ENCODE measurements at places on chromosomes 1 and 21. TPM values are rescaled to one million over a fixed set of nuclear protein-coding genes. Genes with fewer than 3 reads are reported as not detected.

GRCh38 chr1:148317288-148317985 is 165.4 kb upstream of the NBPF11 start:
- no peak overlapping the region for H3K27ac ChIP-seq
- H3K4me3 ChIP-seq = no peak overlapping the region
- no peaks in the 10 kb centered on the region for H3K27me3 ChIP-seq
- DNase-seq = no peak

- no peak for DNase-seq
- no peaks in the 10 kb centered on the region for H3K27me3 ChIP-seq
- no peaks in the 10 kb centered on the region for H3K36me3 ChIP-seq
- no peak overlapping the region for H3K4me3 ChIP-seq
Measured at GRCh38 chr1:166905136-166905535, 29.1 kb upstream of the TADA1 start.

DNA sequence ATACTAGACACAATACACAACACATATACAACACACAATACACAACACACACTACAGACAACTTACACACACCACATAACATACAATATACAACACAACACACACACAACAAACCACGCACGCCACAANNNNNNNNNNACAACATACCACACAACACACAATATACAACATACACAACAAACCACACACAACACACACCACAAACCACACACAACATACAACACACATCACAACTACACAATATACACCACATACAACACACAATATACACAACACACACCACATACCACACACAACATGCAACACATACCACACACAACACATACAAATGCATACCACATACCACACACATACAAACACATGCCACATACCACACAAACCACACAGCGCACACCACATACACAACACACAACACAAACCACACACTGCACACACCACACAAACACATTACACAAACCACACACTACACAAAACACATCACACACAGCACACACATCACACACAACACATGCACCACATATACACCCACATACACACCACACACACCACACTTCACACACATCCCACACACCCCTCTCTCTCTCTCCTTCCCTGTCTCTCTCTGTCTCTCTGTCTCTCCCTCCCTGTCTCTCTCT is 108.3 kb downstream of the ETS2 start:
- DNase-seq = no peak
- H3K4me3 ChIP-seq = no peak overlapping the region
- no peaks in the 10 kb centered on the region for H3K36me3 ChIP-seq
- H3K4me1 ChIP-seq = peaks cover 31% of the 10 kb centered on the region

DNA sequence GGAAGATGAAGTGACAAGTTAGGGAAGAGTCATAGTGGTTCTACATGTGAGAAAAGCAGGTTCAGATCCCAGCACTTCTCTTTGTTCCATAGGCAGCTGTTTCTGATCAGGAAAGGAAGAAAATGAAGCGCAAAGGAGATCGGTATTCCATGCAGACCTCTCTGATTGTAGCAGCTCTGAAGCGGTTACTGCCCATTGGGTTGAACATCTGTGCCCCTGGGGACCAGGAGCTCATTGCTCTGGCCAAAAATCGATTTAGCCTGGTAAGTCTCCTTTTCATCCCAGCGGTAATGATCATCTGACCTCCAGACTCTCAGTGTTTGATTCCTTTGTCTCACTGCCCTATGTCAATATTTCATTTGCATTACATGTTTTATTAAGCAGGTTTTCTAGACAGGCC is 173.6 kb downstream of the ZP4 start:
- no peaks in the 10 kb centered on the region for H3K36me3 ChIP-seq
- H3K27me3 ChIP-seq = no peaks in the 10 kb centered on the region
- no peak for DNase-seq
- H3K4me3 ChIP-seq = no peak overlapping the region
- H3K4me1 ChIP-seq = no peaks in the 10 kb centered on the region
- H3K27ac ChIP-seq = no peak overlapping the region

GRCh38 chr1:102970496-102971078 is 137.7 kb downstream of the COL11A1 start:
- no peaks in the 10 kb centered on the region for H3K4me1 ChIP-seq
- peak; percentile 85 for DNase-seq

DNA sequence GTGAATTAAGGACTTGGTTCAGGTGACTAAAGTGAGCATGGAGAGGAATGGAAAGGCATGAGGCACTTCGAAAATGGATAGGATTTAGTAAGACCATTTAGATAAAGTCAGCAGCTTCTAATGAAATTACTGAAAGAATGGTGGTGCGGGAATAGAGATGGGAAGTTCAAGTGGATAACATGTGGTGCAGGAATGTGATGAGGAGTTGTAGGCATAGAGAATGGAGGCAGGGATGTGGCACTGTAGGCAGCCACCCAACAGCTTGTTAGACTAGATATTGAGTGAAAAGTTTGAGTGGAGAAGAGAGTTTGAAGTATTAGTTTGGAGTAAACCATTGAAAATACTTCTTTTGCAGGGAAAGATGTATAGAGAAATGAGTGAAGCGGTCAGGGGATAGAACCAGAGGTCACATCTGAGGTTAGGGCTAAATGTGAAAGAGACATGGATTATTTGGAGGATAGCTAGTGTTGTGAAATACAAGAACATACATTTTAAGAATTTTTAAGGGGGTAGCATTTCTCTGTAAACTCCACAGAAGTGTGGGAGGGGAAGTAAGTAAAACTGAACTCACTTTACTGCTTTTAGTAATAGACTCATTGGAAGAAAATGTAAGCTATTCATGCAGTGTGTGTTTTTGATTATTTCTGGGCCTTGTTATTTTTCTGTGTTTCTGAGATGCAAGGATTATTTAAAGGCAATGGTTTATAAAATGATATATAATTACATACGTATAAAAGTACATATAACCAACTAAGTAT is 46.2 kb downstream of the DYRK1A start:
- H3K4me3 ChIP-seq = peak overlapping the region; percentile 5
- H3K27ac ChIP-seq = peak overlapping the region; percentile 62
- H3K36me3 ChIP-seq = peaks cover 4% of the 10 kb centered on the region
- H3K27me3 ChIP-seq = no peaks in the 10 kb centered on the region
- H3K4me1 ChIP-seq = peaks cover 79% of the 10 kb centered on the region

- peaks cover 10% of the 10 kb centered on the region for H3K4me1 ChIP-seq
- H3K36me3 ChIP-seq = no peaks in the 10 kb centered on the region
- DNase-seq = no peak
- no peak overlapping the region for H3K4me3 ChIP-seq
- H3K27me3 ChIP-seq = no peaks in the 10 kb centered on the region
Measured at GRCh38 chr1:223216074-223216473, 73.0 kb upstream of the TLR5 start.

GRCh38 chr1:226953175-226953800 is 13.2 kb downstream of the COQ8A start:
- no peaks in the 10 kb centered on the region for H3K27me3 ChIP-seq
- no peak for DNase-seq
- no peak overlapping the region for H3K27ac ChIP-seq
- no peaks in the 10 kb centered on the region for H3K4me1 ChIP-seq

DNA sequence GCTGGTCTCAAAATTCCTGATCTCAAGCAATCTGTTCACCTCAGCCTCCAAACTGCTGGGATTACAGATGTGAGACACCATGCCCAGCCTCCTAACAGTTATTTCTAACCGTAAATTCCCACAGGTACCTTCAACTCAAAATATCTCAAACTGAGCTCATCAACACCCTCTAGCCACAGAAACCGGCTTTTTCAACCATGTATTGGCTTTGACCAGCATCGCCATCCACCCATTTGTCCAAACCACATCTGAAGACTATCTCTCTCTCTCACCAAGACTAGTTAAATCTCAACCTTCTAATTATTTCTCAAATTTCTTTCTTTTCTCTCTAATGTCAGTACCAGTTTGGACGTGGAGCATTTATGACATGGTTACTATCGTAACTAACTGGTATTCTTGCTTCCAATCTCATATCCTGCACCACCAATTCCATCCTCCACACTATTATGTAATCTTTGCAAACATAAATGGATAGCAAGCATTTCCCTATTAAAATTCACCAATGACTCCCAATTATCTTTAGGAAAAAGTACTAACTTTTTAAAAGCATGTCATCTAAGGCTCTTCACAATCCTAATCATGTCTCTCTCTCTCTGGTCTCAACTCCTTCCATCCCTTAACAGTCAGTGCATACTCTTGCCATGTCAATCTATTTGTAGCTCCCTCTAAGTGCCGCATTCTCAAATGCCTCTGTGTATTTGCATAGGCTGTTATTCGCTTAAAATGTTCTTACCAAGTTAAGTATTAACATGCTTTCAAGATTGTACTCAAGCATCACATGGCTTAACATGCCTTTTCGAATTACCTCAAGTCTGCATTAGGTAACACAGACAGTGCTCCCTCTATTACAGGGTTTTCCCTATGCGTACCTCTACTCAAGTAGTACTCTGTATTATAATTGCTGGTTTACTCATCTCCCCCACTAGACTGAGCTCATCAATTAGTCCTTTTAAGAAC is 18.1 kb downstream of the RSBN1 start:
- DNase-seq = peak; percentile 44
- H3K4me1 ChIP-seq = peaks cover 30% of the 10 kb centered on the region
- no peaks in the 10 kb centered on the region for H3K27me3 ChIP-seq
- H3K4me3 ChIP-seq = no peak overlapping the region
- peaks cover 19% of the 10 kb centered on the region for H3K36me3 ChIP-seq

DNA sequence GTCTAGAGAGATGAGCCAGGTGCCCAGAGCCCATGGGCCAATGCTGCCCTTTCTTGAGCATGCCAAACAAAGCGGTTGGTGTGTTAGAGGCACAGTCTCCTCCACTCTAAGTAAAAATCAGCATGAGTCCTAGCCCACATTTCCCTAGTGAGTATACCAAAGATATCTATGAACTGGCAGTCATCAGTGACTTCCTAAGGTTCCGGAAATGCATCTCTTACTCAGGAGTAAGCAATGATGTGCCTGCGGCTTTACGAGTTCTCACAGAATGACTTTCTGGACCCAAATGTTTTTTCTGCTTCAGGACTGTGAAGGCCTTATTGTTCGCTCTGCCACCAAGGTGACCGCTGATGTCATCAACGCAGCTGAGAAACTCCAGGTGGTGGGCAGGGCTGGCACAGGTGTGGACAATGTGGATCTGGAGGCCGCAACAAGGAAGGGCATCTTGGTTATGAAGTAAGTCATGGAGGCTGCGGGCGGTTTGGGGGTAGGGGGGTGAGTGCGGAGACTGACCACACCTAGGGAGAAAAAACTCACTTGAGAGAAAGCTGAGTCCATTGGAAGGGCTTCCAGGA is 9.2 kb downstream of the PHGDH start:
- no peak overlapping the region for H3K27ac ChIP-seq
- no peaks in the 10 kb centered on the region for H3K36me3 ChIP-seq
- no peaks in the 10 kb centered on the region for H3K4me1 ChIP-seq
- no peak overlapping the region for H3K4me3 ChIP-seq

Gene MEX3A
- 2.5 TPM for total RNA-seq

Gene OLFML2B
- total RNA-seq = not detected

Gene PCSK9
- not detected for total RNA-seq

Gene CFAP74
- not detected for total RNA-seq

Gene OPTC
- total RNA-seq = not detected

All from Karpas-422 (cell line).